Chondrocyte (in vitro differentiated cells): ENCODE measurements at places on chromosomes 12 and 14. TPM values are rescaled to one million over a fixed set of nuclear protein-coding genes. Genes with fewer than 3 reads are reported as not detected.

Gene KRT3
- not detected in 3 replicates for total RNA-seq

Gene USP44
- 0.18 TPM in 1 of 3 replicates, not detected in the others for total RNA-seq

Gene TSPAN19
- total RNA-seq = not detected in 3 replicates

Gene BBS10
- total RNA-seq = 7.6 to 11.3 TPM (median 8.2 TPM) in 3 replicates

Gene PNN
- total RNA-seq = 40.0 to 51.9 TPM (median 45.3 TPM) in 3 replicates

GRCh38 chr12:76883811-76884210 lies 5.0 kb upstream of the CSRP2 start:
- H3K27ac ChIP-seq = peak overlapping the region; percentile 62
- H3K27me3 ChIP-seq = no peaks in the 10 kb centered on the region
- H3K4me3 ChIP-seq = no peak overlapping the region
- H3K36me3 ChIP-seq = no peaks in the 10 kb centered on the region
- no peak for DNase-seq
- H3K4me1 ChIP-seq = peaks cover 46% of the 10 kb centered on the region

- no peaks in the 10 kb centered on the region for H3K36me3 ChIP-seq
- H3K4me3 ChIP-seq = no peak overlapping the region
- H3K27ac ChIP-seq = no peak overlapping the region
- DNase-seq = peak; percentile 65
Observed at GRCh38 chr12:132363661-132364347, 34.4 kb upstream of the GALNT9 start.

DNA sequence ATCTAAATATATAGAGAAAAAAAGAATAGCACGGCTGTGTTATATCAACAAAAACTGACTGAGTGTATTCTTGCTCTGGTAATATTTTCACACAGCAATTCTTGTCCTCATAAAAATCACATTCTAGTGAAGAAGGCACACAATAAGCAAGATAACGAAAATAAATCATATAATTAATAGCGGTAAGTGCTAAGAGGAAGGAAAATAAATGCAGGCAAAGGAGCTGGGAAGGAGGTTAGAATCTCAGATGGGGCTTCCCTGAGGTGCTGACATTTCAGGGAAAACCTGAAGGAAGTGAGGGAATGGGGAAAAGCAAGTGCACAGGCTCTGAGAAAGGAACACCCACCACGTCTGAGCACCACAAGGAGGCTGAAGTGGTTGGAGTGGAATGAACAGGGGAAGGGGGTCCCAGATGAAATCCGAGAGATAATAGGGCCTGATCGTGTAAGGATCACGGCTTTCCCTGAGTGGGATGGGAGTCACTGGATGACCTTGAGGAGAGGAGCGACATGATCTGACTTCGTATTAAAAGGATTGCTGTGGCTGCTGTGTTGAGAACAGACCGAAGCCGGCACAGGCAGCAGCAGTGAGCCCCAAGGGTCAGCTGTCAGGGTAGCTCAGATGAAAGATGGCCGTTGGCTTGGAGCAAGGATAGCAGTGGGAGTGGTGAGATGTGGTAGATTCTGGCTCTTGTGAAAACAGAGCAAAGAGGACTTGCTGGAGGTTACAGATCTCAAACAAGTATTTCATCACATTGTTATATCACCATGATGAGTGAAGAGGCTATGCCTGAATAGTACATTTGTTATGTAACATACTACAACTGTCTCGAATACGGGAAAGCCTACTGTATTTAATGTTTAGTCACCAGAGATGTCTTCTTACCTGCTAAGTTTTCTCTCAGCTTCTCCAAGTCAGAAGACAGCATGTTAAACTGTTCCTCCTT lies 67.1 kb upstream of the VPS33A start:
- no peak for DNase-seq
- no peak overlapping the region for H3K4me3 ChIP-seq
- no peaks in the 10 kb centered on the region for H3K27me3 ChIP-seq
- peaks cover 28% of the 10 kb centered on the region for H3K36me3 ChIP-seq
- peak overlapping the region; percentile 82 for H3K27ac ChIP-seq

DNA sequence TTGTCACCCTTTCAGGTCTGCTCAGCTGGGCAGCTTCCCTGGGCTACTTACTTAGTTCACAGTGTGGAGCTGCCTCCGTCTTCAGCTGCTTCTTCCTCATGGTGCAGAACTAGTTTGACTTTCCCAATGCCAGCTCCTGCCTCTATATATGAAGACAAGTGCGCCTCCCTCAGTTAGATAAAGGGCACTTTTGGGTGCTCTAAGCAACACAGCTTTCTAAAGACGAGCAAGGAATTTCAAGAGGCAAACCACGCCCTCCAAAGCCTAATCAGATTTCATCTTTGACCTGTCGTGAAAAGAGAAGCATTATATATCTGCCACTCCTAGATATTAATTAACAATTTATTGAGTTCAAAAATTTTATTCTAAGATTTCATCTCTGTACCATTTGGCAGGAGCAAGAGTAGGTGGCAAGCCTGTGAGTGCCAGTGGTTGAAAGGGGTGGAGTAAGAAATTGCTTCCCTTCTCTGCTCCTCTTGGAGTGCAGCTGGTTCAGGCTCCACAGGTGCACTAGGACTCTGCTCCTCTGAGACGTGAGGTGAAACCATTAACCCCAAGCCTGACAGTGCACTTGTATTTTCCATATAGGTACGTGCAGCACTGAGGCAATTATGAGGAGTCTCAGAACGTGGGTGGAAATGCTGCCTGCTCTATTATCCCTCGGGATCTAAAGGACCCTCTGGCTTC lies 2.1 kb upstream of the SLC11A2 start:
- H3K4me3 ChIP-seq = peak overlapping the region; percentile 0
- no peak for DNase-seq
- no peaks in the 10 kb centered on the region for H3K27me3 ChIP-seq
- no peaks in the 10 kb centered on the region for H3K36me3 ChIP-seq

DNA sequence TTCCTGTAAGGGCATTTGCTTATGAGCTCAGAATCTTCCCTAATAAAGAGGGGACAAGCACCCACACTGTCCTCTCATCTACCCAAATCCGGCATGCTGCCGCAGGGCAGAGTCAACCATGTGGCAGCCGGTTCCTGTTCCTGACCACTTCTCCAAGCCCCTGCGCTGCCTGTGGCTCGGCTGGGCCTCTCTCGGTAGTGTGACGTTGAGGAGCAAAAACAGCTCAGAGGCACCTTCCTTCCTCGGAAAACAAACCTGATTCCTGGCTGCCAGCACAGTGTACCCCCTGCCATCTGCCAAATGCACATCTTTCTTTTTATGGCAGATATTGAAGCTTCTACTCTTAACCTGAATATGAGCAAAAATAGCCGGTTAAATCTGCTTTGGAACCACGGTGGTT lies 50.5 kb downstream of the CFAP251 start:
- no peak for DNase-seq
- H3K27ac ChIP-seq = no peak overlapping the region
- H3K4me3 ChIP-seq = no peak overlapping the region
- peaks cover 32% of the 10 kb centered on the region for H3K36me3 ChIP-seq
- H3K4me1 ChIP-seq = peaks cover 13% of the 10 kb centered on the region
- no peaks in the 10 kb centered on the region for H3K27me3 ChIP-seq

DNA sequence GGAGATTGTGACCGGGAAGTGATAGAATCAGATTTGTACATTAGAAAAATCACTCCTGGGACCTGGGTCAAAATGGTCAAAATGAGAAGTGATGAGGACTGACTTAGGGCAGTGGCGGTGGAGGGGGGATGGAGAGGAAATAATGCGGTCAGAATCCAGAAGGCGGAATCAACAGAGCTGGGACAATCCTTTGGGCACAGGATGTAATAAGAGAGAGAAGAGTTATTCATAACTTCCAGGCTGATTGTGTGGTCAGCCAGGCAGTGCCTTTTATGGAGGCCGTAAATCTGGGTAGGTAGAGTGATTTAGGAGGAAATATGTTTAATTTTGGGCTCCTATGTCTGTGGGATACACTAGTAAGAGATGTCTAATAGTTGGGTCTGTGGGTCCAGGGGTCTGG lies 21.6 kb downstream of the FBXL14 start:
- H3K27me3 ChIP-seq = no peaks in the 10 kb centered on the region
- peaks cover 67% of the 10 kb centered on the region for H3K4me1 ChIP-seq
- no peak overlapping the region for H3K4me3 ChIP-seq
- H3K27ac ChIP-seq = no peak overlapping the region
- H3K36me3 ChIP-seq = peaks cover 2% of the 10 kb centered on the region

GRCh38 chr12:109591041-109591440 lies 17.4 kb downstream of the MVK start:
- H3K36me3 ChIP-seq = peaks cover 3% of the 10 kb centered on the region
- H3K27ac ChIP-seq = no peak overlapping the region
- no peaks in the 10 kb centered on the region for H3K27me3 ChIP-seq
- no peaks in the 10 kb centered on the region for H3K4me1 ChIP-seq
